SHP77 treated with DMSO at 0.1 percent for 48 hours (cell line): ENCODE measurements at places on chromosomes 6 and 20.

DNA sequence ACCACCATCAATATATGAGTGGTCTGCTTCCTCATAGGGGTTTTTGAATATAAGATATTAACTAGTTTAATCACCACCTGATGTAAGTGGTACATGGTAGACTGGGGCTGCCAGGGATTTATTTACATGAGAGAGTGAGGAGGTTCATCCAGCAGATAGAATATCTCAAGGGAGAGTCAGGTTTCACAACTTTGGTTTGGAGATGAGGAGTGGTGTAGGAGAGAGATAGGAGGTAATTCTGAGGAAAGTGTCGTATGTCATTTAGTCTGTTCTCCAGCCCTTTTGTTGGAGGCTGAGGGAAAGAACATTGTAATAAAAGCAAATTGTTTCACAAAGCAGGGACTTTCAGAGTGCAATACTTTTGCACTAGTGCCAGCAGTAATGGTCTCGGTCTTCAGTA is 16.8 kb downstream of the L3MBTL3 start:
- no peak for DNase-seq

- no peak for DNase-seq
Observed at GRCh38 chr6:139173172-139173571, 38.3 kb downstream of the HECA start.

GRCh38 chr6:38184585-38185080 is 365.1 kb downstream of the ZFAND3 start:
- no peak for DNase-seq

GRCh38 chr6:109891924-109892323 is 86.2 kb upstream of the GPR6 start:
- no peak for DNase-seq

GRCh38 chr20:18272451-18272850 is 15.9 kb upstream of the ZNF133 start:
- no peak for DNase-seq

- DNase-seq, result no peak
Observed at GRCh38 chr6:150722614-150723344, 123.1 kb downstream of the PLEKHG1 start.

GRCh38 chr6:5998711-5999687 is 7.7 kb downstream of the NRN1 start:
- DNase-seq, result no peak

DNA sequence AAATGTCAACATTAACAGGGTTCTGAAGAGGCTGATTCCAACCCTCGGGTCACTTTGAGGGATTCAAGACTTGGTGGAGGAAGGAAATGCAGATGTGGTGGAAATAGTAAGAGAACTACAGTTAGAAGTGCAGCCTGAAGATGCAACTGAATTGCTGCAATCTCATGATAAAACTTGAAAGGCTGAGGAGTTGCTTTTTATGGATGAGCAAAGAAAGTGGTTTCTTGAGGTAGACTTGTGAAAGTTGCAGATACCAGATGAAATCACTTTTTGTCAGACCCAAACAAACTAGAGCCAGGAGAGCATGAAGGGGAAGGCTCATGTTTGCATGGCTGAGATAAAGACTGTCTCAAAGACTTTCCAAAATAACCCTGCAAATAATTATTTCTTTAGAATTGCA is 16.2 kb downstream of the ANKRD6 start:
- no peak for DNase-seq

GRCh38 chr20:5674176-5674660 is 76.0 kb upstream of the SHLD1 start:
- peak; percentile 39 for DNase-seq

GRCh38 chr20:11726026-11726425 is 191.7 kb upstream of the BTBD3 start:
- DNase-seq, result peak; percentile 60

- DNase-seq, result no peak
Observed at GRCh38 chr6:15911753-15912504, 217.0 kb upstream of the MYLIP start.

DNA sequence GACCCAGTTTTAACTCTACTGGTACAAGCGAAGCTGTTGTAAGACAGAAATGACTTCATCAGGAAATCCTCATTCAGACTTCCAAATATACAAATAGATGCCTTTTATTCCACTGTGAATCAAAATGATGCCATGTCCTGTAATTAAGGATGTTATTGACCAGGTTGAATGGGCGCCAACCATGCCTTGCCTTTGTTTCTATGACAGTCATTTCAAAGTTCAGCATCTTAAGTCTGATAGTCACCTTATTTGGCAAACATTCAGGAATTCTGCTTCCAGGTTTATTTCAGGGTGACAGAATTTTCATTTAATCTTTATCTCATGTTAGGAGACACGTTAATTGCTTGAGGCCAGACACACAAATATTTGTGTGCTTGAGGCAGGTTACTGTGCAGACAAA is 592.8 kb upstream of the JAG1 start:
- DNase-seq, result no peak

- no peak for DNase-seq
Observed at GRCh38 chr6:147633191-147633590, 124.7 kb downstream of the SAMD5 start.

GRCh38 chr6:43203029-43203717 is 21.2 kb downstream of the CUL9 start:
- DNase-seq, result no peak

DNA sequence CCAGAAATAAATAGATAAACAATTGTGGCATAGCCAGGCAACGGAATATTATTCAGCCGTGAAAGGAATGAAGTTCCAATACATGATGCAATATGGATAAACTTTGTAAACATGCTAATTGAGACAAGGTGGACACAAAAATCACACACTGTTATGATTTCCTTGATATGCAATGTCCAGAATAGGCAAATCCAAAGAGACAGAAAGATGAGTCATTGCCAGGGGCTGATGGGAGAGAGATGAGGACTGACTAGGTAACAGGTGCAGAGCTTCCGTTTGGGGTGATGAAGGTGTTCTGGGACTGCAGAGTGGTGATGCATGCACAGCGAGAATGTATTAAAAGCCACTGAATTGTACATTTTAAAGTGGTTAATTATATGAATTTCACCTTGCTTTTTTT is 31.1 kb upstream of the SPO11 start:
- DNase-seq, result no peak

GRCh38 chr6:10215326-10216110 is 199.4 kb downstream of the TFAP2A start:
- DNase-seq, result no peak

- no peak for DNase-seq
Observed at GRCh38 chr6:139308286-139308916, 16.6 kb upstream of the TXLNB start.

DNA sequence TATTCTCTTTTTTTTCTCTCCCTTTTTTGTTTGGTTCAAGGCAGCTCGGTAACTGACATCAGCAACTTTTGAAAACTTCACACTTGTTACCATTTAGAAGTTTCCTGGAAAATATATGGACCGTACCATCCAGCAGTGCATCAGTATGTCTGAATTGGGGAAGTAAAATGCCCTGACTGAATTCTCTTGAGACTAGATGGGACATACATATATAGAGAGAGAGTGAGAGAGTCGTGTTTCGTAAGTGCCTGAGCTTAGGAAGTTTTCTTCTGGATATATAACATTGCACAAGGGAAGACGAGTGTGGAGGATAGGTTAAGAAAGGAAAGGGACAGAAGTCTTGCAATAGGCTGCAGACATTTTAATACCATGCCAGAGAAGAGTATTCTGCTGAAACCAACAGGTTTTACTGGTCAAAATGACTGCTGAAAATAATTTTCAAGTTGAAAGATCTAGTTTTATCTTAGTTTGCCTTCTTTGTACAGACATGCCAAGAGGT is 10.6 kb downstream of the HEY2 start:
- DNase-seq, result no peak

DNA sequence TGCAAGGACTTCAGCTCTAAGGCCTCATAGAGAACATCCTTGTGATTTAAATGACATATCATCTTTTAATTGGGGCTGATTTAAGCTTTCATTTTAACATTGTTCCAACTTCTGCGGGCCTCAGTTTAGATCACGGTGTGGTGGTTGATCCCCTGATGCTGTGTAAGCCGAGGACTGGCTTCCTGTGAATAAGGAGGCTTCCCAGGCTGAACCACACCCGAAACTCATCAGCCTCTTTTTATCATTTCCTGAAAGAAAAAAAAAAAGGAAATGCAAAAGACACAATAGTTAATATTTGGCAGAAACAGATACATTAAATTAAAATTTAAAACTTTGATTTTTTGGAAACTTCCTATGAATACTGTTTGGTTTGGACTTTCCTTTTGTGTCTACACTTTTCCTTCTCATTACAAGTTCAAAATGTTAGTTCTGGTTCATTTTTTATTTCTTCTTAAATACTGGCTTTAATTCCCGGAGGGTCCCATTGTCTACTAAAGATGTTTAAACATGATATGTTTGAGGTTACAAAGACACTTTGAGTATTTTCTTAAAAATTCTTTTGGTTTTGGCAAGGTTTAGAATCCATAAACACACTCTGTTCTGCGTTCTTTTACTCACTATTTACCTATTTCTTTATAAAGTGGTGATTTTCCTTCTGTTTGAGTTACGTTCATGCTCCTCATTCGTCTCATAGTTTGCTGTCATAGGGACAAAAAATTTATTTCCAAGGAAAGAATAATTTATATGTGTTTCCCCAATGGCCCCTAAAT is 230.0 kb upstream of the SULF2 start:
- no peak for DNase-seq

DNA sequence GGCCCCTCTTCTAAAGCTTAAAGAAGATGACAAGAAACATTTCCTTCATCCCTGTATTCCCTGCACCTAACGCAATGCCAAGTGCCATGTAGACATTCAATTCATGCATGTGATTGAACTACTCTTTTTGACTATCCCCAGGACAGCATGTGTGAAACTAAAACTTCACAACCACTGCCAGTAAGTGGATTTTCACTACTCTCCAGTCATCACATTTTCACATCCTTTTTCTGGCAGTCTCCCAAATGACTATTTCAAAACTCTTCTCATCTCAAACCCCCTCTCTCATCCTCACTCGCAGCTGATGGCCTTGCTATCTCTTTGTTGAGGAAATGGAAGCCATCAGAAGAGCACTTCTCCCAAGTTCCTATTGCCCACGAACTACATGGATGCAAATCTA is 122.6 kb downstream of the OPRM1 start:
- no peak for DNase-seq

- no peak for DNase-seq
Observed at GRCh38 chr6:75762063-75762462, 13.0 kb downstream of the MYO6 start.

DNA sequence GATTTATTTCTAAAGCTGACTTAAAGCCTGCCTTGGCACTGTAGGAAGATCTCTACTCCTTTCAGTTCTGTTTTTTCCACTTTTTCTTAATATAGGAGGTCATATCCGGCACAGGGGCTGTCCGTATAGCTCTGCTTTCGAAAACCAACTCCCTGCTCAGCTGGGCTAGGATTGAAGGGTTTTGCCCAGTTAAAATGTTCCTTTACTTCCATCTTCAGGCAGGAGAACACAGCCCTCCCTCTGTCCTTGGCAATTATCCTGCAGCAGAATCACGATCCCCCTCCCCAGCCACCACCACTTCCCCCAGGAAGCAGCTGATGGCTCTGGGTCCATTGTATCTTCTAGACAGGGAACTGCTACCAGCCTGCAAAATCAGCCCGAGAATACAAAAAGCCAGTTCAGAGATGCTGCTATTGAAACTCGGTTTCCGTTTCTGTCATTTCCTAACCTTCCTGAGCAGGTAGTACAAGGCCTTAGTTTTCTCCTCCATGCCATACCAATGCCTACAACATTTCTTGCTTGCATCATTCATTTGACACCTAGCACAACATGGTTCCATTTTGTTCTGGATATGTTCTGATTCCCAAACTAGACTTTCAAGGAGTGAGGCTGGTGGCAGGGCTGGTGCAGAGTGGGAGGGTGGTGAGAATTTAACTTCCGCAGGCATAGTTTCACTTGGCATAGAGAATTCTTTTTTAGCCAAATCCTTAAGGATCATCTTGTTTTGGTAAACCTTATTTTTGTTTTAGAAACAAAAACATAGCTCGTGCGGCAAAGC is 53.9 kb downstream of the FAM50B start:
- DNase-seq, result no peak

- peak; percentile 21 for DNase-seq
Observed at GRCh38 chr6:114108119-114109002, 137.4 kb upstream of the HDAC2 start.

DNA sequence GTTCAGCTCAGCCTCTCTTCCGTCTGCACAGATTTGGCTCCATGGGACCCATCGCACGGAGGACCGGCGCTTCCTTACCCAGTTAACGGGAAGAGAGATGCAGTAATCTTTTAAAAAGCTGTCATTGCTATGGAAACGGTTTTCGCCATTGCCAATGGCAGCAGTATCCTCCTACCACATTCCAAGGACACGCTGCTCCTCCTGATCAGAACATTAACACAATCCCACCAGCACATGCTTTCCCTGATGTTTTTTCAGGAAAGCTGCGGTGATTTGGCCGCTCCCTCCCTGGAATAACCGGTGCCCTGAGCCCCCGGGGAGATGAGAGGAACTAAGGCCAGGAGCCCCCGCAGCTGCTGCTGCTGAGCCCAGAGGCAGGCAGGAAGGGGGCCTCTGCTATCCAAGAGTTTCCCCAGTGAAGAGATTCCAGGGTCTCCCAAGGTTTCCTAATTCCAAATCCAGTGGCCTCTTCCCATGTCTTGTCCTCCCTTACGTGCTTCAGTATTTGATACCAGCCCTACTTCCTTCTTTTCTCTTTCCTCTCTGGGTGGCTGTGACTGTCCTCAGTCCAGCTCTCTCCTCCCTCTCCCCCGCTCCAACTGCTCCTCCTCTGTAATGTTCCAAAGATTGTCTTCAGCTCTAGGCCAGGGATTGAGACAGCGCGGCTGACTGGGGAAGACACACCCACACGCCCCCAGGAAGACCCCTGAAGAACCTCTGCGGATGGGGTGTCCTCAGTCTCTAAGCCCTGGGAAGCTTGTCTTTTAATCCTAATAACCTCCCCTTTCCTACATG is 2.6 kb downstream of the BNIP5 start:
- no peak for DNase-seq

DNA sequence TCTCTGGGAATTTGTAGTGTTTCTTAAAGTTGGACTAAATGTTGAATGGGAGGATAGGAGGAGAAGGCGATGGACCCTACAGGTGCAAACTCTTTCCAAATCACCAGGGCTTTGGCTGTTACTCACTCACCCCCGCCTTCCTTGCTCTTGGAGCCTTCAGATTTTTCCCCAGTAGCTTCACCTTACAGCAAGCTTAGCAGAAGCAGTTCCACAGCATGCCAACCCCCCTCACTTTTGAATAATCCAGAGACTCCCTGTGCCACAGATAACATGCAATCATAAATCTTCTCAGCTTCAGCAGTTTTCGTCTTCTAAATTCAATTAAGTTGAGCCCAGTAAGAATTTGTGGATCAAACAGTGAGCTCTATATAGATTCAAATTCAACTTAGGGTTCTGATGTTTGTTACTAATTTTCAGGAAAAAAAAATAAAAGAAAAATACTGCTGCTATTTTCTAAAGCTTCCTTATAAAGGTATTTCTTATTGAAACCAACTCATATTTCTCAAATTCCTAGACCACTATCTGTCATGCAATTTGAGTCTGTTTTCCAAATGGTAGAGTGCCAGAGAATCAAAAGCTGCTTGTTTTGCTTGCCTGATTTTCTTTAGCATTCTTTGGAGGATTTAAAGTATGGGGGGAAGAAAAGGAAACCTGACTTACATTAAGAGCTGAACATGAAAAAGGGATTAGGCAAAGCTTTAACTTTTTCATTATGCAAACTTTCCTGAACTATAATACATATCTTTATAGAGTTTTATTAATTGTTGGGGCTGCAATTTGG is 166.4 kb downstream of the EYA4 start:
- DNase-seq, result no peak
